Stimulated activated CD4-positive, alpha-beta T cell treated with anti-CD3 and anti-CD28 coated beads, TNF-alpha, amount 100 ng/mL, for 1 hour (primary cell): ENCODE measurements at places on chromosomes 11 and 22.

DNA sequence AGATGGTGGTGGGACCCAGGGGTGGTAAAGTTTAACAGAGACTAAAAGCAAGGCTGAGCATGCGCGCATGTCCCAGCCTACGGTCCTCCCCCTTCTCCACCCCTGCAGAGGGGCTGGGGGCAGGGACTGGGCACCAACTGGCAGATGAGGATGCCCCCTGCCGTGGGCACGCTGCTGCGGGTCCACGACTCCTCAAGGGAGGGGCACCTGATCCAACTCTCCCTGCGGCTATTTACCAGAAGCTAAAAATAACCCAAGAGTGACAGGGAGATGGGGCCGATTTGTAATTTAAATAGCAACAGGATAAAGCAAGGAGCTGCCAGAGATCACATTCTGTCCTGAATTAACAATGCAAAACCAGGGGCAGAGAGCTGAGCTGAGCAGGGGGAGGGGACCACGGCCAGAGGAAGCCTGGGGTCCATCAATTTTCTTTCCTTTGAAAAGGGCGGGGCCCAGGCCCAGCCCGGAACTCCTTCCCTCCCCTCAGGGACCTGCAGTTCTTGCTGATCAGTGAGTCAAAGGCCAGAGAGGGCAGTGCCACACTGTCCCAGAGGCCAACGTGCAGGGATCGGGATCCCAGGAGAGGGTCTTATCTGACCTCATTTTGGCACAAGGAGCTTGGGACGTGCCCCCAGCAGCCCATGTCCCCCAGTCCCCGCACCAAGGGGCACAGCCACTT, 8.1 kb upstream of the DGKZ start:
- no peak for DNase-seq

- no peak for DNase-seq
Observed at GRCh38 chr11:133656082-133656635, 123.9 kb upstream of the OPCML start.

DNA sequence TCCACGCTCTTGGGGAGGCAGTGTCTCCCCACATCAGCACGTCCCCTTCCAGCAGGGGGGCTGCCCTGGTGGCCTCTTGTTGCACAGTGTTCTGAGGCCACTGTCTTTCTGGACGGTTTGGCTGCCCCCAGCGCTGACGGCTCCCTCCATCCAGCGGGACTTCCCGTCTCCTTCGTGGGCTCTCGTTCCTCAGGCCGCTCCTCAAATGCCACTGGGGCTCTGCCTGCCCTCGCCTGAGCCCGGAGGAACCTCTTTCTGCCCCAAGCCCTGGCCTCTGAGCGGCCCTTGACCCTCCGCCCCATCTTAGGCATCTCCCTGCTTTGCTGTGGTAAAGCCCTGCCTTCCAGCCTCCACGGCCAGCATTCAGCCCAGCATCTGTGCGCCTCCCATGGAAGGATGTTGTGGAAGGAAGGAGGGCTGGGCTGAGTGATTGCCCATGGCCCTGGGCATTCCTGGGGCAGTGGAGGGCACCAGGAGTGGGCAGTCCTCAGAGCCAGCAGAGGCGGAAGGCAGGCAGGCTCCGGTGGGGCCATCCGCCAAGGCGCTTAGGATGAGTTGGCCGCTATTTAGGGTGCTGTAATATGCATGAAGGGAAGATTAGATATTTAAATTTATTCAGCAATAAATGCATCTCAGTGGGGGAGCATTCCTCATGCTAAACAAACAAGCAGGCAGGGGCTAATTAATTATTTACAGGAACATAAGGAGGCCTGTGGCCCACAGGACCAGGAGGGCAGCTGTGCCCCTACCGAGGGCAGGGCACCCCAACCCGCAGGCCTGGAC, 17.8 kb downstream of the OTUB1 start:
- DNase-seq = no peak

DNA sequence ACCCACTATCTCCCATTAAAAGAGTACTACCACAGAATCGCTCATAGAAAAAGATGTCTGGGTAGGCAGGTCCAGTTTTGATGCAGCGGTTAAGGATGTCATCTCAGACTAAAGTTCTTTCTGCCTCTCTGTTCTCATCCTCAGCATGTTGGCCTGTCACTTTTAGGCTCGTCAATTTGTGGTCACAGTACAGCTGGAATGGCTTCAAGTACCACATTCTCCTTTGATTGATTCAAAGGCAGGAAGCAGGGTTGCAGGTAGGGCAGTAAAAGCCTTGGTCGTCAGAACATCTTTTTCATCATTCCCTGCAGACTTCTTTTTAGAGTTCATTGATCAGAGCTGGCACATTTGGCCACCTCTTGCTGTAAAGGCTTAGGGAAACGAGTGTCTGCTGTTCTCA, 28.7 kb downstream of the SDHD start:
- no peak for DNase-seq

DNA sequence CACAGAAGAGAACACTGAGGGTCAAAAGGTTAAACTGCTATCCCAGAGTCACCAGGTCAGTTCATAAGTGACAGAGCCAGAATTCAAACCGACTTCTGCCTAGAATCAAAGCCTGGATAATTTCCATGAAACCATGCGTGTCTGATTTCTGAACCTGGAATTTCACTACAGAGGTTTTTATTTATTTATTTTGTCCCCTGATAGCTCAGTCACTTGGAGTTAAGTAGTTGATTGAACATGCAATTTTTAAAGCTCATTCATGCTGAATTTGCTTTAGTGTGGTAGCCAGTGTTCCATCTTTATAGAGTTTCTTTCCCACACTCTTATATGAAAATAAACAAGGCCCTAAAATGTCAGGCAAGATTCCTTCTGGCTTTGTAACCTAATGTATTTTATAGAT, 93.2 kb downstream of the NAV2 start:
- no peak for DNase-seq

DNA sequence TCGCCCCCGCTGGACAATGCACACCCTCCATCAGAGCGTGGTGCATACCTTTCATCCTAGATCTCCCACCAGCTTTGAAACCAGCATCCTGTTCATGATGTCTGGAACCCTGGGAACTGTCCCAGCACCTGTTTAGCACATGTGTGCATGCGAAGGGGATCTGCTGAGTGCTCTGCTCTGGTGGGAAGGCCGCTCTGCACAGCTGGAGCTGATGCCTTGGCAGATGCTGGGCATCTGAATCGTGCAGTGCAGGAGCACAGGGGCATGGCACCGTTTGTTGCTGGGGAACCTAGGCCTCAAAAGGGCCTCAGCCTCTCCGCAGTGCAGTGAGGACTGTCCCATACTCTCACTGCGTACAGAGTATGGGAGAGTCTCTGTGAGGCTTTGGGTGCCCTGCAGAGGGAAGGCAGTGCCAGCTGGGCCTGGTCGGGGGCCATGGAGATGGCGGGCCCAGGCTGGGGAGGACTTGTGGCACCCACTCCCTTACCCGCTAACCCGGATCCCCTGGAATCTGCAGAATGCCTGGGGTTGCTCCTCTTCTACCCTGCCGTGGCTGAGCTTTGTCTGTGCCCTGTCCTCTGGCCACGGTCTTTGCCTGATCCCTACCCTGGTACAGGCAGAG, 72.9 kb upstream of the ATXN10 start:
- DNase-seq = no peak

DNA sequence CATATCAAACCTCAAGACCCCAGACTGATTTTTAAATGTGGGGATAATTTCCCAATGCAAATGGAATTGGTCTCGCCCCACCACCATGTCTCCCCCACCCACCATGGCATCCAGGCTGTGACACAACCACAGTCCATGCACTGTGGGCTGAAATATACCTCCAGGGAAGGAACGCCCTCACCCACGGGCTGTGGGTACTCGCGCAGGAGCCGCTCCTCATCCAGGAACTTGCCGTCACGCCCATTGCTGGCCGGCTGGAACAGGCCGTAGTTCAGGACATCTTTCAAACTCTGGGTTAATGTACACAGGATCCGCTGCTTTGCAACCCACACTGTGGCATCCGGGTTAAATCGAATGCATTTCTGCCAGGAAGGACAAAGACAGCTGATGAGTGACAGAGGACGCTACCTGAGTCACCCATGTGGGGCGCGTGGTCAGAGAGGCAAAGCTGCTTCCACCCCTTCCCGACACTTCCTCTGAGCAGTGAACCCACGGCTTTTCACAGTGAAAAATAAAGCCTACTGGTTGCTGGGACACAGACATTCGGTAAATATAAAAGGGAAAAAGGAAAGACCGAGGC, 133.6 kb downstream of the SHANK2 start:
- DNase-seq = no peak

GRCh38 chr11:16946477-16947282, 67.5 kb downstream of the PLEKHA7 start:
- no peak for DNase-seq

GRCh38 chr11:65185171-65185570, 3.4 kb downstream of the CAPN1 start:
- no peak for DNase-seq

- DNase-seq = no peak
Observed at GRCh38 chr11:8360086-8360828, 96.6 kb upstream of the LMO1 start.

GRCh38 chr11:126431401-126432064, 76.0 kb downstream of the ST3GAL4 start:
- DNase-seq = no peak

- DNase-seq = no peak
Observed at GRCh38 chr11:8610532-8611116, 16.6 kb upstream of the STK33 start.

- no peak for DNase-seq
Observed at GRCh38 chr11:112841729-112842128, 119.5 kb upstream of the NCAM1 start.

GRCh38 chr11:26777372-26777808, 55.5 kb upstream of the SLC5A12 start:
- DNase-seq = no peak

- DNase-seq = peak; percentile 59
Observed at GRCh38 chr22:39013942-39014722, at the start of gene APOBEC3C. Gene APOBEC3C, plus strand, starts transcription at chr22:39014257. Its CDS starts 106 bp downstream, at chr22:39014363.

GRCh38 chr11:22668005-22668796, 1.8 kb downstream of the GAS2 start:
- DNase-seq = no peak

DNA sequence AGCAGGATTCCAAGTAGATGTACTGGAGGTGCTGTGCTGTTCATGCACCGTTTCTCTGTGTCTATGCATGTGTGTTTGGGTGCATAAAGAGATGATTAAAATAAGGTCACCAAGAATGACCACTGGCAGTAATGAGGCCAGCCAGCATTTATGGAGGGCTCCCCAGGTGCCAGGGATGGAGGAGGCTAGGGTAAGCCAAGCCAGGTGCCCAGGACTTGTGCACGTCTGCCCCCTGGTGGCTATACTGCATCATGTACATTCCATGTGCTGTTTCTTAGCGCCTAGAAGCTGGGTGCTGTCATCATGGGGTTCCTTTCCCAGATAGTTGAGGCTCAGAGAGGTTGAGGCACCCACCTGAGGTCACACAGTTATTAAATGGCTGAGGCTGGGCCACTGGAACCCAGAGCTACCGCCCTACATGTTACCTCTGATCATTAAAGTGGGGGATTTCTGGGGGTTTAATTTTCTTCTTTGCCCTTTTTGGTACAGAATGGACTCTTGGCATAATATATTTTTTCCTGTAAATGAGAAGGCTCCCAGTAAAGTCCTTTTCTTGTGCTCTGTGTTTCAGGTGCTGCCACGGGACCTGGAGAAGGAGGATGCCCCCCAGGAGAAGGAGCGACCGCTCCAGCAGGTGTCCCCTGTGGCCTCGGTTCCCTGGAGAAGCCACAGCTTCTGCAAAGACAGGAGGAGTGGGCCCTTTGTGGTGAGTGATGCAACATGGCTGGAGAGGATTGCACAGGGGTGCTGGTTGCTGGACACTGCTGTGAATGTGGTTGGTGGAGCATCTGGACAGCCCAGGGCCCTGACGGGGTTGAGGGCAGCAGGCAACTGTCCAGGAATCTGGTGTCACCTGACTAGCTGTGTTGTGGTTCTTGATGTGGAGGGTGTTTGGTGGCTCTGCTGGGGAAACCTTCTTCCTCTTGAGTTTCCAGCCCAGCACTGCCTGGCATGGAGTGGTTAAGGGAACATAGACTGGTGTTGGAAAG, 96.4 kb downstream of the KIAA1671 start:
- DNase-seq = peak; percentile 39

DNA sequence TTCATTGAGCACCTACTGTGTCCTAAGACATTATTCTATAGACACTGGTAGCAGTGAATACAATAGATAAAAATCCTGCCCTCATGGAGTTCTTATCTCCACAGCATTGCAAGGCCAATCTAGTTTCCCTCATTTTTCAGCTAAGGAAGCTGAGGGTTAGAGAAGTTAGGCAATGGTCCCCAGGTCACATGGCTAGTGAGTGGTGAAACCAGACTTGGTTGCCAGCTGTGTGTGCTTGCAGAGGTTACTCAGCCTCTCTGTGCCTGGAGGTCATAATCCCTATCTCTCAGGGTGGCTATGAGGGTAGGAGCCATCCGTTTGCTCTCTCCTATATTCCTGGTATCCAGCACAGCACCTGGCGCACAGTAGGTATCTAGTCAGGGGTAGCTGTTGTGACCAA, 147.7 kb upstream of the SEZ6L start:
- no peak for DNase-seq

DNA sequence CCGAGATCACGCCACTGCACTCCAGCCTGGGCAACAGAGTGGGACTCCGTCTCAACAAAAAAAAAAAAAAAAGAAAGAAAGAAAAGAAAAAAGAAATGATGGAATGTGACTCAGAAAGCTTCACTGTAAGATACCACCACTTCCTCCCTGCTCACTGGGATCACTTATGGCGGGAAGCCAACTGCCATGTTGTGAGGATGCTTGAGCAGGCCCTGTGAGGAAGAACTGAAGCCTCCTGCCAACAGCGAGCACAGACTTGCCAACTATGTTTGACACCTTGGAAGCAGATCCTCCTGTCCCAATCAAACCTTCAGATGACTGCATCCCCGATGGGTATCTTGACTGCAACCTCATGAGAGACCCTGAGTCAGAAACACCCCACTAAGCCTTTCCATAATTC, 8.3 kb downstream of the SEC14L6 start:
- DNase-seq = no peak

DNA sequence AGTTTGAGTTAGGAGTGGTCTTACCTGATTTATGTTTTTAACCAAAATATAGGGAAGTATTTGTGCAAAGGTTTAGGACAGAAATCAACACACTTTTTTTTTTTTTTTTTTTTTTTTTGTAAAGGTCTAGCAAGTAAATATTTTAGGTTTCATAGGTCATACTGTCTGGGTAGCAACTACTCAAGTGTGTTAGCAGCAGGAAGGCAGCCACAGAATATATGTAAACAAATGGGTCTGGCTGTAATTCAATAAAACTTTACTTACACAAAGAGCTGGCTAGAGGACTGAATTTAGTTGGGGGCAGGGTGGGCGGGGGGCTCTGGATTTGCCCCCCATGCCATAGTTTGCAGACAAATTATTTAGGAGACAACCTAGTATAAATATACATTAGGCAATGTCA, 510.4 kb downstream of the NELL1 start:
- no peak for DNase-seq

GRCh38 chr11:131350872-131351271, 19.5 kb upstream of the NTM start:
- DNase-seq = no peak

DNA sequence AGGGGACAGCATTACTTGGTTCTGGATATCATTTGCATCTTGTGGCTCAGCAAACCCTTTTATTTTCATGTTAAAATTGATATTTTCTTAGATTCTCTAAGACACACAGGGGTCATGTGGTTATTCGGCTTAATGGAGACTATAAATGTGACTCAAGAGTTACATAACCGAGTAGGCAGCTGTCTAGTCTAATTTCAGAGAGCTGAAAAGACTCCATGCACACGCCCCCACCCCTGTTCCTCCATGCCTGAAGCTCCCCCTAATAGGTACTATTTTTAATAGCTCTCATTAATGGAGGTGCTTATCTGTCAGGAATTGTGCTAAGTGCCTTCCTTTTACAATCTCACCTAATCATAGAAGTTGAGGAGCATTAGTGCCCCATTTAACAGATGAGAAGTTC, 189.2 kb upstream of the ARHGAP20 start:
- DNase-seq = no peak
